Retina (tissue), 1 donor: ENCODE measurements at places on chromosomes 13 and 19.

DNA sequence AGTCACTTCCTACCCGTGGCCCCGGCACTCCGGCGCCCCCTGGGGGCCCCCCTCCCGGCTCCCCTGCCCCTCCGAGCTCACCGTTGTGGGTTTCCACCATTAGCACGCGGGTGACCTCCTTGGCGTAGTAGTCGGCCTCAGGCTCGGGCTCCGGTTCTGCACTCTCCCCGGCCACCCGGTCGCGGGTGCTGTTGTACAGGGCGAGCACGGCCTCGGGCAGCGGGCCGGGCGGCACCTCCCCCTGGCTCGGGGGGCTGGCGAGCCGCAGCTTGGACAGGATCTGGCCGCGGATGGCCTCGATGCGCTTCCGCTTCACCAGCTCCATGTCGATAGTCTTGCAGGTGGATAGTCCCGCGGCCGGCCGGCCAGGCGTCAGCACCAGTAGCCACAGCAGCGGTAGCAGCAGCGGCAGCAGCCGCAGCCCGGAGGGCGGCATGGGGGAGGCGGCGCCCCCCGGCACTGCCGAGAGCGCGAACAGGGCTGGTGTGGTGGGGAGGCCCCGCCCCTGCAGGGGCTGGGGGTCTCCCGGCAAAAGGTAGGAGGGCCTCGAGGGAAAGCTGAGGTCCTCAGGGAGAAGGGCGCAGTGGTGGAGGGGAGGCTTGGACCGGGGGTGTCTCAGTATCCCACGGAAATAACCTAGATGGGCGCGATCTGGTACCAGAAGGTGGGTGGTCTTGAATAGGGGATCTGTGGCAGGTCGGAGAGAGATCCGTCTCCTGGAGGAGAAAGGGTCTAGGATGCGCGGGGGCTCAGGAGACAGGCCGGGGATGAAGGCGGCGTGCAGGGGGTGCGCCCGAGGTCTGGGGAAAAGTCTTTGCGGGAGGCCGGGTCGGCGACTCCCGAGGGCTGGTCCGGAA, 885 bp downstream of the TGFB1 start:
- peak; percentile 81 for DNase-seq

- no peak for DNase-seq
Measured at GRCh38 chr13:79703772-79704171, 222.8 kb downstream of the NDFIP2 start.

- no peak for DNase-seq
Measured at GRCh38 chr13:73715911-73716510, 418.2 kb downstream of the KLF12 start.

GRCh38 chr13:85537601-85538000, 261.6 kb downstream of the SLITRK6 start:
- no peak for DNase-seq

DNA sequence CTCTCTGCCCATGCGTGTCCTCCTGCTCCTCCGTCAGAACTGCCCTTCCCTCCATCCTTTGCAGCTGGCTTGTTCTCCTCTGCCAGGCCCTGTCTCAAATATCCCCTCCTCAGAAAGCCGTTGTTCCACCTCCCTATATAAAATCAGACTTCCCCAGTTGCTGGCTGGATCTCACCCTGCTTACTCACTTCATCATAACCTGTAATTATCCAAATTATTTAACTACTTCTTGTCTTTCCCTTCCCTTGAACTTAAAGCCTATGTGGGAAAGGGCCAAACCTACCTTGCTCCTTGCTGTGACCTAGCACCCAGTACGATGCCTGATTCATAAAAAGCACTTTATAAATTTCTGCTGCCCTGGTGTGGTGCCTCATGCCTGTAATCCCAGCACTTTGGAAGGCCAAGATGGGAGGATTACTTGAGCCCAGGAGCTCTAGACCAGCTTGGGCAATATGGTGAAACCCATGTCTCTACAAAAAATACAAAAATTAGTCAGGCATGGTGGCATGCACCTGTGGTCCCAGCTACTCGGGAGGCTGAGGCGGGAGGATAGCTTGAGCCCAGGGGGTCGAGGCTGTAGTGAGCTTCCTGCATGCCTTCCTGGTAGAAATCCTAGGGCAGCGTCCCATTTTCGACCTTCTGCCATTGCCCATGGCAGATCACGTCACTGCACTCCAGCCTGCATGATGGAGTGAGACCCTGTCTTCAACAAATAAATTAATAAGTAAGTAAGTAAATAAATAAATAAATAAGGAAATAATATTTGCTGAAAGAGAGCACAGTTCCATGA, 39.5 kb upstream of the ZNF536 start:
- no peak for DNase-seq

DNA sequence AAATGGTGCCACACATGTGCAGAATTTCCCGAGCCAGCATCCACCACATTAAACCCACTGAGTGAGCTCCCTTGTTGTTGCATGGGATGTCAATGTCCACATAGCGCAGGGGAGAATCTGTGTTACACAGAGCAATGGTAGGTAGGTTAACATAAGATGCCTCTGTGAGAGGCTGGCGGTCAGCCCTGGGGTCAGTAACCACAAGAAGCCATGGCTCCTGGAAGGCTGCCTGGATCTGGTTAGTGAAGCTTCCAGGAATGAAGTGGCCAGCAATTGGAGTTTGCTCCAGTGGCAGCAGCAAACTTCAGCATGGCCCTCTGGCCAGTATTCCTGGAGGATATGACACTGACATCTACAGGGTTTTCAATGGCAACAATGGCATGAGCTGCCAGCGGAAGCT, 37.0 kb upstream of the PCDH9 start:
- DNase-seq = no peak

DNA sequence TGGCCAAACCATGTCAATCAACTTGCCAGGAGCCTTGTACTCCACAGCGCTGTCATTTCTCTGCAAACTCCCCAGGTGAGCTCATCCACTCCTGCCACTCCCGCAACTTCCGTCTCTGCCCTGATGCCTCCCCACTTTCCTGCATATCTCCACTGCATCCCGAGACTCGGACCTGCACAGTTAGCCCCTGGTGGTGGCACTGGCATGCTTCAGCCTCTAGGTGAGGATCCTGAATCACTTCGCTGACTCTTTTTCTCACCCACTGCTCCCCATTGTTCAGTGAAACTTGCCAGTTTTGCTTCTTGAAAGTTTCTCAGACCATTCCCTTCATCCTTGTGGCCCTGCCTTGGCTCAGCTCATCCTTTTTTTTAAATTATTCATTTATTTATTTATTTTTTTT, 3.4 kb upstream of the CTU1 start:
- DNase-seq = no peak

- no peak for DNase-seq
Measured at GRCh38 chr19:29795461-29796172, 16.2 kb upstream of the CCNE1 start.

DNA sequence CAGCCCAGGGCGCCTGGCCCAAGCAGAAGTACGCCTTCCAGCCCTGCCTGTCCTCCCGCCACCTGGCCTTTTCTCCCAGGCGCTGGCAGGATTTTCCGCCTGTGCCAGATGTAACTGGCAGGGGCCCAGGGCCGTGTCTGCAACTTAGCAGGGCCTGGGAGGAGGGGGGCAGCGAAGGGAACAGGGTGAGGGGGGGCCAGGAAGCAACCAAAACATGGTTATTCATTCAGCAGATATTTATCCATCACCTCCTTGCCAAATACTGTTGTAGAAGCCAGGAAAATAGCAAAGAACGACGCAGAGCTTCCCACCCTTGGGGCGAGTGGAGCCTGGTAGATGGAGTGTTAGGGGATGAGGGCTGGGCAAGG, 5.6 kb downstream of the TLE6 start:
- peak; percentile 71 for DNase-seq

DNA sequence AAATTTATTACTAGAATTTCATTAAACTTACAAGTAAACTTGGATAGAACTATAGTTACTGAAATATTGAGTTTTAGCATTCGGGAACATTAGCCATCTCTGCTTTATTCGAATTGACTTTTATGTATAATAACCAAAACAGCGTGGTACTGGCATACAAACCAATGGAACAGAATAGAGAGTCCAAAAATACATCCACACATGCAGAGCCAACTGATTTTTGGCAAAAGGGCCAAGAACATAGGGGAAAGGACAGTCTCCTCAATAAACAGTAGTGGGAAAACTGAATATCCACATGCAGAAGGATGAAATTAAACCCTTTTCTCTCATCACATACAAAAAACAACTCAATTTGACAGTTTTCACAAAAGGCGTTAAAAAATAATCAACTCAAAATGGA, 84.3 kb downstream of the EPSTI1 start:
- no peak for DNase-seq

DNA sequence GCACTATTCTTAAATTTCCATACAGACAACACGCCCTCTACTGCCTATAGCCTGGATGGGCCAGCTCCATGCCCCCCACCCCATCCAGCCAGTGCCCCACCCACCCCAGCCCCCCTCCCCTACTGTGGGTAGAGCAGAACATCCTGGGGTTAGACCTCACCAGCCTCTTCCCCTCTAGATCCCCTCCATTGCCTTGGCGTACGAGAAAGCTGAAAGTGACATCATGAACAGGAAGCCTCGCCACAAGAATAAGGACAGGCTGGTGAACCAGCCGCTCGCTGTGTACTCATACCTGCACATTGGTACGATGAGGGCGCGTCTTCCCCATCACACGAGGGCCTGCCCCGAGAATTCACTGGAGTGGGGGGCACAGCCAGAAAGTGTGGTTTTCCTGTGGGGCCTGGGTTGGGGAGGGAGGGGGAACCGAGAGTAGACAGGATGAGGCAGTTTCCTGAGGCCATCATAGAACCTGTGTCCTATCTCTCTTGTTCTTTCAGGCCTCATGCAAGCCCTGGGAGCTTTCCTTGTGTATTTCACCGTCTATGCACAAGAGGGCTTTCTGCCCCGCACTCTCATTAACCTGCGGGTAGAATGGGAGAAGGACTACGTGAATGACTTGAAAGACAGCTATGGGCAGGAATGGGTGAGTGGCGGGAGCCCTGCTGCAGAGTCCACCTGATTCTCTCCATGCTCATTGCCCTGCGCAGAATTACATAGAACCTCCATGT, 29.1 kb downstream of the ATP12A start:
- DNase-seq = no peak

DNA sequence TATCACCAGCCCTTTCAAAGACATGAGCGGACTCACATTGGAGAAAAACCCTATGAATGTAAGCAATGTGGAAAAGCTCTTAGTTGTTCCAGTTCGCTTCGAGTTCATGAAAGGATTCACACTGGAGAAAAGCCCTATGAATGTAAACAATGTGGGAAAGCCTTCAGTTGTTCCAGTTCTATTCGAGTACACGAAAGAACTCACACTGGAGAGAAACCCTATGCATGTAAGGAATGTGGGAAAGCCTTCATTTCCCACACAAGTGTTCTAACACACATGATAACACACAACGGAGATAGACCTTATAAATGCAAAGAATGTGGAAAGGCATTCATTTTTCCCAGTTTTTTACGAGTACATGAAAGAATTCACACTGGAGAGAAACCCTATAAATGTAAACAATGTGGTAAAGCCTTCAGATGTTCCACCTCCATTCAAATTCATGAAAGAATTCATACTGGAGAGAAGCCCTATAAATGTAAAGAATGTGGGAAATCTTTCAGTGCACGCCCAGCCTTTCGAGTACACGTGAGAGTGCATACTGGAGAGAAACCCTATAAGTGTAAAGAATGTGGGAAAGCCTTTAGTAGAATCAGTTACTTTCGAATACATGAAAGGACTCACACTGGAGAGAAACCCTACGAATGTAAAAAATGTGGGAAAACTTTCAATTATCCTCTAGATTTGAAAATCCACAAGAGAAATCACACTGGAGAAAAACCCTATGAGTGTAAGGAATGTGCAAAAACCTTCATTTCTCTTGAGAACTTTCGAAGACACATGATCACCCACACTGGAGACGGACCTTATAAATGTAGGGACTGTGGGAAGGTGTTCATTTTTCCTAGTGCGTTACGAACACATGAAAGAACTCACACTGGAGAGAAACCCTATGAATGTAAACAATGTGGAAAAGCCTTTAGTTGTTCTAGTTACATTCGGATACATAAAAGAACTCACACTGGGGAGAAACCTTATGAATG, 17.6 kb downstream of the ZNF791 start:
- DNase-seq = no peak

GRCh38 chr13:56314765-56315164, 826.0 kb upstream of the PRR20A start:
- no peak for DNase-seq

- DNase-seq = no peak
Measured at GRCh38 chr13:30615481-30615865, 2.2 kb upstream of the USPL1 start.

DNA sequence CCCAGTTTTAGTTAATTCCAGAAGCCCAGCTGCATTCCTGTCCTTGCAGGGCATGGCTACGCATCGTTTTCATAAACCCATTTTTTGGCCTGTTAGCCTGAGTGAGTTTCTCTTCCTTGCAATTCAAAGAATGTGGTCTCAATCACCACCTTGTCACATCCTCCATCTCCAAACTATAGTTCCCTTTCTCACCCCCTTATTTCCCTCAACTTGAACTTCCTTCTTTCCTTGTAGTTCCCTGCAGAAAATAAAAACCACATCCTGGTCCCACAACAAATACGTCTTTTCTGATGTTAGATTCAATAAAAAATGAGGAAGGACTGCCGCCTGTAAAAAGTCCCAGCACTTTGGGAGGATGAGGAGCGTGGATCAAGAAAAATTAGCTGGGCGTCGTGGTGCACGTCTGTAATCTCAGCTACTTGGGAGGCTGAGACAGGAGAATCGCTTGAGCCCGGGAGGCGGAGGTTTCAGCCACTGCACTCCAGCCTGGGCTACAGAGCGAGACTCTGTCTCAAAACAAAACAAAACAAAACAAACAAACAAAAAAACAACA, 13.2 kb downstream of the ADGRE3 start:
- DNase-seq = no peak

GRCh38 chr19:29293292-29293691, 80.3 kb upstream of the UQCRFS1 start:
- DNase-seq = no peak

DNA sequence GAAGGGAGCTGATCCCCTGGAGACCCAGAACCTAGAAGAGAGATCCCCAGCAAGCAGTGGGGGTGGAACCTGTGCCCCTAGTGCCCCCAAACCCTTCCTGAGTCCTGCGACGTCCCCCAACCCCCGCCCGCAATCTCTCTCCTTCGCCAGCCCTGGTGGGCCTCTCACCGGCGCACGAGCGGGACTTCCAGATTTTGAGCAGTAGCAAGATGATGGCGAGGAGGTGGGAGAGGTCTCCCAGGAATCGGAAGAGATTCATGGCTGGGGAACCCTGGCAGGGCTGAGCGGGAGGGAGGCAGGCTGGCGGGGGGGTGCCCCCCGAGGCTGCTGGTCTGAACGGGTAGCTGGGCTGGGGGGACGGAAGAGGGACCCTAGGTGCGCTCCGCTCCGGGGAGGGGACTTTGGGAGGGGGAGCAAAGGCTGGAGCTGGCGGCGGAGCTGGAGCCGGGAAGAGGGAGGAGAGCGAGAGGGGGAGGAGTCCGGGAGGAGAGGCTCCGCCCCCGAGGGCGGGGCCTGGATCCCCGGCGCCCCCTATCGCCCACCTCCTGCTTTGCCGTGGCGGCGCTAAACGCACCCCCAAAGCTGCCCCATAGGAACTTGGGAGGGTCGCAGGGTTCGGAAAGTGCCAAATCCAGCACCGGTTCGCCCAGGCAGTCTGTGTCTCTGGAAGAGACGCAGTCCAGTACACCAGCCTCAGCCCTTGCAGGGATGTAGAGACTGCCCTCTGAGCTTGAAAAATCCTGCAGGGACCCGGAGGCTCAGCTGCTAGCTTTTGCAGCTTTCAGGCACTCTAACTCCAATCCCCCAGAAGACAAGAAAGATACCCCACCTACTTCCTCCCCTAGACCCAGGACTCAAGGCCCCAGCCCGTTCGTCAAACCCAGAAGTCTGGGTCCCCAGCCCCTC, at the start of gene KDELR1:
TSS of gene KDELR1 (minus strand) at position 452 of the 906 bp plus-strand sequence. CDS start at position 259, 193 bp downstream.
- DNase-seq = peak; percentile 94

- DNase-seq = no peak
Measured at GRCh38 chr13:105692769-105693168, 842.7 kb downstream of the EFNB2 start.

GRCh38 chr19:8085598-8086408, 33.2 kb downstream of the CCL25 start:
- peak; percentile 67 for DNase-seq
